Muscle of back (tissue), 13 donors: ENCODE measurements at places on chromosomes 16 and 17. TPM values are rescaled to one million over a fixed set of nuclear protein-coding genes. Genes with fewer than 3 reads are reported as not detected.

- DNase-seq: no peak
Measured at GRCh38 chr17:77474292-77474988, 333.7 kb downstream of the SEC14L1 start.

- DNase-seq: no peak
Measured at GRCh38 chr16:51228097-51228659, 77.1 kb upstream of the SALL1 start.

DNA sequence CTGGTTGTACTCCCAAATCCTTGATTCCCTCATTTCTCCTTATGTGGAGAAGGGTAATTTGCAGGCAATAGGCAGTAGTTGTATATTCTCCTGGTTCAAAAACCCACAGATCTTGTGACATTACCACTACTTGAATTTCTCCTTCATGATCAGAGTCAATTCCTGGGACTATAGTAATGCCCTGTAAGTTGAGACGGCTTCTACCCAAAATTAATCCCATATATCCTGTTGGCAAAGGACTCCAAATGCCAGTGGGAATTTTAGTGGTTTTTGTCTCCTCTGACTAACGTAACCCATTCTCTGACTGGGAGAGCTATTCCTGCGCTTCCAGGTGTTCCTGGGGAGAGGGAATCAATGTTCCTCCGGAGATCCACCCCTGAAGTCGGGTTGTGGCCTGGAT is 11.6 kb upstream of the ZNF689 start:
- DNase-seq: no peak

Gene CHAD
- polyA plus RNA-seq: 6.7 TPM

Gene CCL17
- polyA plus RNA-seq: not detected
